Stimulated activated CD4-positive, alpha-beta T cell treated with anti-CD3 and anti-CD28 coated beads, Interleukin-1b, Interleukin-23, amount 100 ng/mL, for 1 hour (primary cell): ENCODE measurements at places on chromosomes 1 and 21.

- DNase-seq, result no peak
Observed at GRCh38 chr1:71785000-71785399, 497.3 kb downstream of the NEGR1 start.

DNA sequence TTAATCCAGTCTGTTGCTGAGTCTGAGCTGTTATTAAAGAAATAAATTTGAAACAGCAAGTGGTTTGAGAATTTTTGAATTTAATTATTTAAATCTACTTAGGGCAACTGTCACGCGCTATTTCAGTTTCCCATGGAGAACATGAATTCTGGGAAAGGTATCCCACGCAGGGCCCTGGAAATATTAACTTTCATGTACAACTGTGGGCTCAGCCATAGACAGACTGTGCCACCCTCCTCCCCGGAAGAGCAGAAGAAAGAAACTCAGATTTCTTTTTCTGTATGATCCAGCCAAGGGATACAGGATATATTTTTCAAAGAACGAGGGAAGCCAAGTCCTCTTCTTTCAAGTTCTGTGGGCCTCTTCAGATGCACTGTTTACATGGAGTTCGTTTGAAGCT, 172.6 kb upstream of the LMO4 start:
- DNase-seq, result no peak

- DNase-seq, result no peak
Observed at GRCh38 chr1:65762081-65762862, 30.4 kb upstream of the PDE4B start.

DNA sequence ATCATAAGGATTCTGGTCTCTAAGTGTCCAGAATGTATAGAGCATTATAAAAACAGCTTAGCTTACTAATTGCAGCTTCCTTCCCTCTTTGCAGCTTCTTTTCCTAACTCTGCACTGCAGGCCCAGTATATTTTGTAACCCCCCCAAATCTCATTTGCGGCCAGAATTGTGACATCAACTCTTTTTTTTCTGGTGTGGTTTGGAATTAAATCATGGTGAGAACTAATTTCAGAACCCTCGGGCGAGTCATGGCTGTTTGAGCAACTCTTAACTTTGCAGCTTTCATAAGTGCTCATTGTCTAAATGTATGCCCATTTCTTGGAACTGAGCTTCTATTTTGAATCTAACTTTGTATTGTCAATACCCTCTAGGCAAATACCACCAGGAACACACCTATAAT, 187.4 kb downstream of the CYYR1 start:
- no peak for DNase-seq

DNA sequence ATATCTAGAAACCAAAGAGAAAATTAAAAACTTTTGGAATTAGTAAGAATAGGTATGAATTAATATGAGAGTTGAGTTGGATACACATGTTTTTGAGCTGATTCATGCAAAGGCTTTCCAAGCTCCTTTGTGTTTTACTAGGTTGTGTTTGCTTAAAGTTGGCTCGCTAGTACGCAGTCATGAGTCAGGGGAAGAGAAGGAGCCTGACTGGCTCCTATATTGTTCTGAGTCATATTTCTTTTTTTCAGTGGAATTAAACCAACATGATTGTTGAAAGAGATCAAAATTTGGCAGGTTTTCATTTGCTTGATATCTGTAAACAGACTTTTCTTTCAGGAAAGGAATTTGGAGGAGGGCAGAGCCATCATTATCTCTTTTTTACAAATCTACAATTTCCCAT, 66.7 kb downstream of the MAGI3 start:
- DNase-seq, result no peak

DNA sequence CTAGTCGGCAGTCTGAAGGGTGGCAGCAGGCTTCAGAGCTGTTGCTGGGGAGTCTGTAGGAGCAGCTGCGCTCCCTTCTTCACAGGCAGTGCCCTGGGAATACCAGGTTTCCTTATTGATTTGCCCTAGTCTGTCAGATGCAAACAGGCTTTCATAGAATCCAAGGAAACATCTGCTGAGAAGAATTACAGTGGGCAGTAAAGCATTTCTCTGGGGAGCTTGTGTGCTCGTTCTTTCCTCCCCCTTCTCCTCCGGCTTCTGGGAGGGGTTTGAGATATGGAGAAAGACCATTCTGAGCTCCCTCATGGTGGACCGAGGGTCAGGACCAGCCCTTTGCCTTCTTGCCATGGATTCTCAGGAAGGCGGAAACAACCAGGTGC, 25.4 kb upstream of the PARP1 start:
- no peak for DNase-seq

DNA sequence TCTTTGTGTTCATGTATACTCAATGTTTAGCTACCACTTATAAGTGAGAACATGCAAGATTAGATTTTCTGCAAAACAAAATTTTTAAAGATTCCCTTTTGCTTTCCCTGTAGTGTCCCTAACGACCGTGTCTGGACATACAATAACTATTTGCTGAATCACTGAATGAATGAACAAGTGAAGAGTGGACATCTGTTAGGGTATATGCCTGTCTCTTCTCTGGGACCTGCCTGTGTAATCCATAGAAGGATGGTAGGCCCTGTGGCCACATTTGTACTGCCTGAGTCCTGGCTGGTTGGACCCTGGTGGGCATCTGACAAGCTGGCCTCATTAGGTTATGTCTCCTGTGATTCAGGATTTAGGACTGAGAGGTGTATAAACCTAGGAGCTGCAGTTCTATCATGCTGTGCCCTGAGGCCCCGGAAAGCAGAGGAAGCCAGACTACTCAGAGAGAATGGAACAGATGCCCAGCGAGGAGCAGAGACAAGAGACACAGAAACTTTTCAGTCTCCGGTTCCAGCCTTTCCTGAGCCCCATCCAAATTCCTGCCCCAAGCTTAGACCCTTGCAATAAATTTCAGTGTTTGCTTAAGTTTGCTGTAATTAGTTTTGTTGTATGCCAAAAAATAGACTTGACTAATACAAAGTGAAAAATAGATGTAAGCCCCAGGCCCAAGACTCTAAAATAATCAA, 7.5 kb upstream of the NCF2 start:
- DNase-seq, result no peak

DNA sequence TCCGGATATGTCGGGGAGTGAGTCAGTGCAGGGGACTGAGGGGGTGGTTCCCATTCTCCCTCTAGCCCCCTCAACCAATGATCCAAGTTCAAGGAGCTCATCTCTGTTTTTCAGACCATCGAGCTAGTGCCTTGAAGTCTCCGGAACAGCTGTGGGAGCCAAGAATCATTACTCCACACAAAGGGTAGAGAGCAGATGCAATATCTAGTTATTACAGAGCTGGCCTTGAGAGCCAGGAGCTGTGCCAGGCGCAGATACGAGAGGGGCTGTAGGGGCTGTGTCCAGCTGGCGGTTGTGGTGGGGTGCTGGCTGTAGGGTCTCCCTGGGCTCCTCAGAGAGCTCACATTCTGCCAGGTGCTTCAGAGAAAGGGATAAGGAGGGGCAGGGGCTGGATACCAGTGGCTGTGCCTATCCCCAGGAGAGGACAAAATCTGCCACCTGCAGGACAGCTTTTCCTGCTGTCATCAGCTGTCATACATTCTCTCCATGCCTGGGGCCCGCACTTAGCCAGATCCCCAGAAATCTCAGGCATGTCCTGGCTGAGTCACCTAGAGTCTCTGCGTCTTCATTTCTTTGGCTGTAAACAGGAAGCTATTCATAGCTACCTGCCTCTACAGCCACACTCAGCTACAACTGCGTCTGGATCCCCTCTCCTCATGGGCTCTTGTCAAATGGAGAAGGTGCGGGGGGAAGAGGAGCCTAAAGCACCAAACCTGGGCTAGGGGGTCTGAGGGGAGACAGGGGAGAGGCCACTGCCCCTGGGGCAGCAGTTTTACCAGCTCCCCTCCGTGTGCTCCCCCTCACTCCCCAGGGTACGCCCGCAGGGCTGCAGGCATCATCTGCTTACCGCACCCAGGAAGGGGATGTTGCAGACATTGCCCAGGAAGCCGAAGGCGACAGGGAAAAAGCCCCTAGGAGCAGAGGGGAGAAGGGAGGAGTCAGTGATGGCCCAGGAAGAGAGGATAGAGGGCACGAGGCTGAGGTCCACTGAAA, 2.4 kb upstream of the KISS1 start:
- DNase-seq, result no peak

DNA sequence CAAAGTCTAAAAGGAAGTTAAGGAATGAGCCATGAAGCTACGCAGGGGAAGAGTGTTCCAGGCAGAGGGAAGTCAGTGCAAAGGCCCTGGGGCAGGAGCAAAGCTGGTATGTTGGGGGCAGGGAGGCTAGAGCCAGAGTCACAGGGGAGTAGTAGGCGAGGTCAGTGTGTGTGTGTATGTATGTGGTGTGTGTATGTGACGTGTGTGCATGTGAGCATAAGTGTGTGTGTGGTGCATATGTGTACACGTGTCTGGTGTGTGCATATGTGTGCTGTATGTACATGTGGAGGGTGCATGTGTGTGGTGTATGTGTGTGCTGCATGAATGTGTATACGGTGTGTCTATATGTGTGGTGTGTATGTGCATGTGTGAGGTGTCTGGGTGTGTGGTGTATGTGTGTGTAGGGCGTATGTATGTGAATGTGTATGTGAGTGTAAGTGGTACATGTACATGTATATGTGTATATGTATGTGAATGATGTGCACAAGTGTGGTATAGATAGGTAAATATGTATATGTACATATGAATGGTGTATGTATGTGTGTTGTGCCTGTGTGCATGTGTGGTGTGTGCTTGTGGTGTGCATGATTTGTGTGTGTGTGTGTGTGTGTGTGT, 20.8 kb upstream of the NID1 start:
- no peak for DNase-seq

DNA sequence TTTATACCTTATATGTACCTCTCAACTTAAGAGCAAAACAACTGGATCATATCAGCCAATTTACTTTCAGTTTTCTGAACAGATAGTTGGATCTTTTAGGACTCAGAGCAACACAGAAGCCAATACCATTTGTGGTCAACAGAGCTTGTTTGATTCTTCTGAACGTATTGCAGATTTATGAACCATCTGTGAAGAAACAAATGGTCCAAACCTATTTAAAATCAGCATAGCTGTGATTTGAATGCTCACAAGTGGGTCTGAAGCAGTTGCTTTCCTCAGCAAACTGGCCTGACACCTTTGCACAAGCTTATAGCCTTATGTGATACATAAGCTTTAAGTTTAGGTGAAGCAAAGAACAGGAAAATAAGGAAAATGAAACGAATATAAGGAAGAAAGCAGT, 147.6 kb downstream of the LRRIQ3 start:
- DNase-seq, result no peak

DNA sequence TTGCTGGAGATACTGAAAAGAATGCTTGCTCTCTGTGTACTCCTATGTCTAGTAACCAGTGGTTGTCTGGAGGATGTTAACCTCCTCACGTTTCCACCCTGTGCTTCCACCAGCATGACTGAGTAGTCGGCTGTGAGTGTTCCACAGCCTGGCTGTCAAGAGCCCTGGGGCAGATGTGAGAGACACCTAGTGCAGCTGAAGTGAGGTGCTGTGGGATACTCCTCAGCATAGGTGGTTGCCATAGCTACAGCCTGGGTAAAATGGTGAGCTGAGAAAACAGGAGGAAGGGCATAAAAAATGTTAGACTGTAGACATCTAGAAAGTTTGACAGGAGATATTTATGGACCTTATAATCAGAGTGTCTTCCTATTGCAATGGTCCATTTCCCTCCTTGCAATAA, 15.8 kb downstream of the IVL start:
- DNase-seq, result no peak

DNA sequence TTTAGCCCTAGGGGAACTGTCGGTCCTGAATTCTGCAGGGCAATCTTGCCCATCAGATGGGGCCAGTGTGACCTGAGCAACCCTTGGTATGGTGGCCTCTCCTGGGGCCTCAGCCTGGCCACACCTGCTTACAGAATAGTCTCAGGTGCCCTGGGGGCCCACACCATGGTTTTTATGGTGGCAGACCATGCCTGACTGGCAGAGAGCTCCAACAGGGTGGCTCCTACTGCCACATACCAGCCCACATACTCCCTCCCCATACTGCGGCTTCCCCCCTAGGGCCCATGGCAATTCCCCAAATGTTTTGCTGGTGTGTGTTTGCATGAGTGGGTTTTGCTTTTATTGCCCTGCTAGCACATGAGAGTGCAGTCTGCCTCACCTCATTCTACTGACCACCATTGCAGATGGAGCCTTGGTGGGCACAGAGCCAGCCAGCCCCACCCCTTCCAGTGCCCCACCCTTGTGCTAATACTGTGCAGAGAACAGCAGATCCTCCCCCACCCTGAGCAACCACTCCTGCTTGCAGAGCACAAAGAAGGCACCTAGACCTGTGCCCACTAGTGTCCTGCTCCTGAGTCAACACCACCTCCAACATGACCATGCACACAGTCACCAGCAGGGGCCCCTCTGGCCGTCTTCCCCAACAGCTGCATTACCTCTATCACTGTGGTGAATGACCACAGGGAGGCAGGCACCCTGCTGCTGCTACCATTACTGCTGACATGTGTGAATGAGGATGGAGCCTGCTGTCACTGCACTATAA, 86.8 kb downstream of the GDAP2 start:
- no peak for DNase-seq

DNA sequence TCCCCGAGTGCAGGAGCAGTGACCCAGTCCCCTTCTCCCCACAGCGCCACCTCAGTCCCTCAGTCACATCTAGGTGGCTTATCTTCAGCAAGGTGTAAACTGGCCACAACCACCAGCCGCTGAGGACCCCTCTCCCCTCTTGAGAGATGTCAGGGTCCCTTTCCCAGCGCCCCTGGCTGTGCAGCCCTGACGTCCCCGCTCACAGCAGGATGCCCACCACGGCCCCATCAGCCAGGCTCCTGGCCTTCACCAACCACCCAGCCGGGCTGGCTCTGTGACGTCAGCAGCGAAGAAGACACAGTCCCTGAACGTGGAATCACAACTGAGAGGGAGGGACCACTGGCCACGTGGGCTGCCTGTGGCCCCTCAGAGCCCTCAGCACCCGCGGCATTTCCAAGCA, 249.4 kb downstream of the NPHP4 start:
- no peak for DNase-seq

- DNase-seq, result no peak
Observed at GRCh38 chr1:155607708-155608107, 2.3 kb upstream of the MSTO1 start.

DNA sequence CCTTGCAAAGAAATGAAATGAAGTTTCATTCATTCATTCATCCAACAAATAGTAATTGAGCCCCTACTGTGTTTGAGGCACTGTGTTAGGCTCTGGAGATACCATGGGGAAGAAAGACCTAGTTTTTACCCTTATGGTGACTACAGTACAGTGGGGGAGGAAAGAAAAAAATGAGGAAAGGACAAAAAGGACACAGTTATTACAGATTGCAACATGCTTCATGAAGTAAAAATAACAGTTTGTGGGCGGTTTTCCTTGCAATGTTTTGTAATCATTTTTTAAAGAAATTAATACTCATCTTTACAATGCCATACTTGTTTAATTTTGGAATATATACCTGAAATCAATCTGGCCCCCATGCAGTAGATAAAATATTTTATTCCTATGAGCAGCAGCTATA, 120.3 kb downstream of the TM2D1 start:
- no peak for DNase-seq

GRCh38 chr1:55997536-55997935, 581.8 kb downstream of the PLPP3 start:
- DNase-seq, result no peak
